ENCODE measurements at places on chromosomes 7 and 10.
A peak's percentile ranks its signal among the peaks of the same experiment; 100 is the strongest.

GRCh38 chr7:55565681-55566080 lies 6.6 kb downstream of the VOPP1 start:
- no peak for DNase-seq

GRCh38 chr7:105896407-105896911 lies 20.1 kb upstream of the ATXN7L1 start:
- DNase-seq, result no peak

- no peak for DNase-seq
Observed at GRCh38 chr7:54581511-54581910, 39.3 kb downstream of the VSTM2A start.

GRCh38 chr7:112347088-112347487 lies 103.2 kb upstream of the IFRD1 start:
- no peak for DNase-seq

GRCh38 chr7:151012911-151013347 lies 11.4 kb downstream of the ATG9B start:
- DNase-seq, result no peak

DNA sequence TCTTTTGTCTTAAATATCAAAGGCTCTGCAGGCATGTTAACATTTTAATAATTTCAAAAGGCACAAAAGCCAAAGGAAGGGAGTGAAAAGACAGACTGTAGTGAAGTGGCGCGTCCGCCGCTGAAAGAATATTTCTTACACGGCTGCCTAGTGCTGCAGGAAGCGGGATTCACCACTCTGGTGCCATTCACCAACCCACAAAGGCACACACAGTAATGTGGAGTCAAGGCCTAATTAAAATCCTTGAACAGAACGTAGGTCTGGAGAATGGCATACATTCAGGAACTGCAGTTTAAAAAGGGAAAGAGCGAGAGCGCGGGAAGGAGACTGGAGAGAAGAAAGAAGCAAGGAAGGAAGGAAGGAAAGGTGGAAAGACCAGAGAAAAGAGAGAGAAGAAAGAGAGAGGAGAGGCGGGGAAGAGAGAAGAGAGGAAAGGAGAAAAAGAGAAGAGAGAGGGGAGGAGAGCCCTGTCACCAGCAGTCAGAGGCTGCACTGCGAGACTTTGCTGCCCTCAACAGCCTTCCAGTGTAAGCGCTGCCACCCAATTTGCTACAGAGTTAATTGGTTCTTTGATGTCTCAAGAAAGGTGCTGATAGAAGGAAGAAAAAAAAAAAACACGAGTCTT lies 554.0 kb downstream of the MDFIC start:
- DNase-seq, result no peak

DNA sequence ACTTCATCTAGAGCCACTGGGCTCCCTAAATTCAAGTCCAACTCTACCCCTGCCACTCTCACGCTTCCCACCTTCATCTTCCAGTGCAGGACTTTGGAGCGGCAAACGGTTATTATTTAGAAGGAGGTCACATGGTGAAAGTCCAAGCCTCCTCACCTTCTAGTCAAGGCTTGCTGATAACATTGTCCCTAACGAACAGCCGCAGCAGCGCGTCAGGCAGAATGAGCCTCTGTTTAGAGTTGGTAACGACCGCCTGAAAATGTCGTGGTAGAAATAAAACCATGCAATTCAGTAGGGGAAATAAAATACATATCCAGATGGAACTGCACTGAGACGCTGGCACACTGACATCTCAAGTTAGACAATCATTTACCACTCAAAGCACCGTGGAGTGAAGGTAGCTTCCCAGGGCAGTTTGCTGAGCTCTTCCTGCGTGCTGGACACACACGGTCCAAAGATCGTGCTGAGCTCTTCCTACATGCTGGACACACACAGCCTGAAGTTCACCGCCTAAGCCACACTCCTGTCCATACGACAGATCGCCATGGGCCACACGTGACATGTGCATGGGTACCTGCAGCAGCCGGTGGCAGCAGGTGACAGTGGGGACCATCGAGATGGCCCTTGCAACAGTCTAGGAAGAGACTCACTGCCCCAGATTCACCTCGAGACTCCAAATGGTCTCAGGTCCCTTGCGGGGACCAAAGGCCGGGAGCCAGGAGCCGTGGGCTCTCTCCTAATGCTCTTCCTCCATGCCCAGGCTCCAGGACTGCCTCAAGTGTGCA lies 323.5 kb downstream of the PTPRN2 start:
- DNase-seq, result no peak

DNA sequence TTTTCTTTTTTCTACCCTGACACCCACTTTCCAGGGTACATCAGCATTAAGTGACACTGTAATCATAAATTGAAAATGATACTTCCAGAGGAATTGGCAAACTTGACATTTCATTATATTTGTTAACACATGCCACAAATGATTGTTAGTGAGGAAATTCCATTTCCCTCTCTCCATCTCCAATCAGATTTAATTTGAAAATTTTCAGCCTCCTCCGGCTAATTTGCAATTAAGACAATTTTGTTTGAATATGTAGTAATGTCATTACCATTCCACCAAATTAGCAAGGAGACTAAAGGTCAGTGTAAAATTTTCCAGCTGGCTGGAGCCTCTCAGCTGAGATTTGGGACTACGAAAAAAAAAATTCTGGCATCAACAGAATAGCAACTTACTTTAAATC lies 242.7 kb downstream of the FOXP2 start:
- no peak for DNase-seq

DNA sequence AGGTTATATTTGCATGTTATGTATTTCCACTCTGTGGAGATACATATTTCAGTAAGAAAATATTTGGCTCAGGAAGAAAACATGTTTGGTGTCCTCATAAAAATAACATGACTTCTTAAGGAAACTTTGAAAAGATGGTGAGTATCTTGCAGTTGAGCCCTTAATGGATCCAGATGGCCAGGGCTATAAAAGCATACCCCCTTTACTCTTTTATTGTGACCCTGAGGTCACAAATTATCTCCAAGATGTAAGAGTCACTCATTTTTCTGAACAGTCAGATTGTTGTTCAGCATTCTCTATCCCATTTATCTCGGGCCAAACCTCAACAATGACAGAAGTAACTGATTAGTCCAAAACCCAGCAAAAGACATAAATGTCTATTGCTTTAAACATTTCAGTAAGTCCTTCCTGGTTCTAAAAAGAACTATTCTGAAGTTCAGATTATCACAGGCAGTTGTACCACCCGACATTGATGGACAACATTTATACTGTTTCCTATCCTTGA lies 539.4 kb downstream of the PARD3 start:
- DNase-seq, result no peak

- DNase-seq, result peak; percentile 55
Observed at GRCh38 chr10:103278862-103279298, 1.9 kb downstream of the INA start.

GRCh38 chr7:41826641-41827040 lies 123.8 kb upstream of the INHBA start:
- no peak for DNase-seq

DNA sequence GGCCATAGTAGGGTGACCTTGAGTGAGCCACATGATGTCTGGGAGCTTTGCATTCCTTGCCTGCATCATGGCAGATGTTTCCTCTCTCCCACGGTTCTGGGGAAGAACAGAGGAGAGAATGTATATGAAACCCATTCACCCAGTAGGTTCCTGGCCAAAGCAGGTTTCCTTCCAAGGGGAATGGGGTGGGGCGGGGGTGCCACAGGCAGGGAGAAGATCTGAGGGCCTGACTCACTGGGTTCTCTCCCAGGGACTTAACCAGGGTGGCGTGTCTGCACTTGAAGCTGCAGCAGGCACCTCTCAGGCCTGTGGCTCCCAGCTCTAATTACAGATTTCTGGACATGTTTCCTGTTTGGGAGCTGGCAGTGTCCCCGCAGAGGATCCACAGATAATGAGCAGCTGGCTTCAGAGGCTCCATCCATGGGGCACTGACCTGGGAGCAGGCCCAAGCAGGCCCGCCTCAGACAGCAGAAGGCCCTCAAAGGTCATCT lies 50.2 kb upstream of the ZMIZ1 start:
- no peak for DNase-seq

DNA sequence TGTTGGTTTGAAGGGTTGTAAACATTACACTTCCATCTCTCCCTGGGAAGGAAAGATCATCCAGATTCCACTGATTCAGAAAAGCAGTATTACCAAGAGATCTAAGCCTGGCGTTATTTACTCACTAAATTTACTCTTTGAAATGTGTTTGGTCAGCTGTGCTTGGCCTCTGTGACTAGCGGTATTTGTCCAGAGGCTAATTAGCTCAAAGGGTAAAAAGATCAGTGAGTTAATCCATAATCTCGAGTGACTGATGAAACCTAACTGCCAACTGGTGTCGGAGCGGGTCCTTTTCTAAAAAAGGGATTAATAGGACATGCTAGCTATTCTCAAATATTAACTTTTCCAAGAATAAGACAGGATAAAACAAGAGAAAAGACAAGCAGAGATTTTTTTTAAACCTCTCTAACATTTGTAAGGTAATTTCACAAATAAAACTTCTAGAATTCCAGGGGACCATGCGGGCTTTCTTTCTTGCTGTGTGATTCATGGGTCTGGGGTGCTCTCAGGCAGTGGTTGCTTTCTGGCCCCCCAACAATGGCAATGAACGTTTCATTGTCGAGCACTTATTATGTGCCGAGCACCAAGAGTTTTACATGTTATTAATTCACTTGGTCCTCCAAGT lies 247.3 kb upstream of the AOAH start:
- DNase-seq, result no peak

DNA sequence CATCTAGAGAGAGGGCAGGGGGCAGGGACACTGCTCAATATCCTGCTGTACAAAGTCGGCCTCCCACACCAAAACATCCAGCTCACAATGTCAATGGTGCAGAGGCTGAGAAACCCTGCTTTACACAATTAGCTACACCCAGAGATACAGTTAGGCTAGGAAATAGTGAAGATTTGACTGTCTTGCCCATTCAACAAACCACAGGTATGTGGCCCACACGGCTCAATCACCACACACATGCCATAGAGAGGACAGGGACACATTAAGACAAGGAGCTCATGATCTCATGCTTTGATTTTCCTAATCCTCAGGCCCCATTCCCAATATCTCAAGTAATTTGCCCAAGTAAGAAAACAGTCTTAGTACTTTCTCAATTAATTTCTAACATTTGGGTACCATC lies 110.4 kb downstream of the OSBPL3 start:
- DNase-seq, result no peak

DNA sequence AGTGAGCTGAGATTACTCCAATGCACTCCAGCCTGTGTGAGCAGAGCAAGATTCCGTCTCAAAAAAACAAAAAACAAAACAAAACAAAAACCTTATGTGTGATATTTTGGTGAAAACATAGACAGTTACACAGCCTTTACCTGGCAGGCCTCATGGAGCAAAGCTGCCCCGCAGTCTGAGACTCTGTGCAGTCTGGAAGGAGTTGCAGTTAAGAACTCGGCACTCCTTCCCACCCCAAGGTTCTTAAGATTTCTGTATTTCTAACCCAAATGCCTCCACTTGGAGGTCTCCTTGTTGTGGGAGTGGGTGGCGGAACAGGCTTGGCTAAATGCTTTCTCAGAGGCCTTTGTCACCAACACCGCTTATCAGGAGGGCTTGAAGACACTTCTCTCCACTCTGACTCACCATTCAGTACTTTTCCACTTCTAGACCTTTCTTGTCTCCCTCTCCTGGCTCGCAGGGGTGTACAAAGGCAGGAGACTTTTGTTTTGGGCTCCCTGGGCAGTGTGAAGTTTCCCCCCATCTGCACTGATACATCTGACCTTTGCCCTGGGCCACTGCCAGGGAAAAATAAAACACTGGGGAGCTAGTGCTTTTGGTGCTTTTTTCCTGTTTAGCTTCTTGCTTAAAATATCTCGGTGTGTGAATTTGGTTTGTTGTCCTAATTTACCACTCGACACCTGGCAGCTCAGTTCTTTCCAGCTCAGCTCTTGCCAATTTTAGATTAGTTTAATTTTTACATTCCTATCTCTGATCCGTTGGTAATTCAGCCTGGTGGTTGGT lies 51.3 kb upstream of the MAGI2 start:
- no peak for DNase-seq

DNA sequence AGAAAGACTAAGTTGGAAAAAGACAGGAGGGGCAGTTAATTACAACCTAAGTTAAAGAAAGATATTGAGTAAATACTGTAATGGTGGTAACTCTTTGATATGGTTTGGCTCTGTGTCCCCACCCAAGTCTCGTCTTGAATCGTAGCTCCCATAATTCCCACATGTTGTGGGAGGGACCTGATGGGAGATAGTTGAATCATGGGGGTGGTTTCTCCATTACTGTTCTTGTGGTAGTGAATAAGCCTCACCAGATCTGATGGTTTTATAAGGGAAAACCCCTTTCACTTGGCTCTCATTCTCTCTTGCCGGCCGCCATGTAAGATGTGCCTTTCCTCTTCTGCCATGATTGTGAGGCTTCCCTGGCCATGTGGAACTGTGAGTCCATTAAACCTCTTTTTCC lies 143.8 kb downstream of the GRK5 start:
- no peak for DNase-seq

DNA sequence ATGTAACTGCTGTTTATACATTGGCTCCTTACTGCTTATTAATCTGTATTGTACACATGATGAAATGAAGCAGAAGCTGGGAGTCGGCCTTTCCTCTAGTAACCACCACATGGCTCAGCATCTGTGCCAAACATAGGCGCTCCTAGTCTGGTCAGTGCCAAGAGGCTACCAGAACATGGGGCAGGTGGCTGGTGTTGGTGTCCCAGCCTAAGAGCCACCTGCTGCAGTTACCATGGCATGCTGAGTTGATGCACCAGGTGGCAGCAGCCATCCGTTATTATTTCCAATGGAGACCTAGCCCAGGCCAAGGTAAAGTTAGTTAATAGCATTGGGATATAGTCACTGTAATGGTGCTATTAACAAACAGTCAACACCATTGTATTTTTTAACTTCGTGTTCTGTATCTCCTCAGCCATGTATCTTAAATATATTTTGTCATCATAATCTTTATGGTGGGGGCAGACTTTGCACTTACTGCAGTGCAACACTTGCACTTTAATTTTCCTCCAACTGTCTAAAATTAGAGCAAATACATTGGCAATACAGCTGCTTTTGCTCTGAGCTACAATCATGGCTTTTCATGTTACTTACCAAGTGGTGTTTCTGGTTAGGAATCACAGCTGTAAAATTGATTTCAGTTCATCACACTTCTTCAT lies 33.1 kb downstream of the HBP1 start:
- DNase-seq, result no peak

DNA sequence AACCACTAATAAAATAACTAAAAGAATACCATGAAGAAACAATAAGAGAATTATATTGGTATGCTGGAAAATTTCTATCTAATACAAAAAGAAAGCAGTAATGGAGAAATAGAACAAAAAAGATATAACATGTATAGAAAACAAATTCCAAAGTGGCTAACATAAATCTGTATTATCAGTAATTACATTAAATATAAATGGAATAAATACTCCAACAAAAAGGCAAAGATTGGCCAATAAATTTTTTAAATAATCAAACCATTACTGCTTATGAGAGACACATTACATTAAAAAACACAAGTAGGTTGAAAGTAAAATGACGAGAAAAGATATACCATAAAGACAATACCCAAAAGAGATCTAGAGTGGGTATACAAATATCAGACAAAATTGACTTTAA lies 90.0 kb downstream of the ARHGAP22 start:
- DNase-seq, result no peak

- no peak for DNase-seq
Observed at GRCh38 chr10:132709471-132709951, 76.4 kb downstream of the NKX6-2 start.

GRCh38 chr7:55028011-55028410 lies 9.2 kb downstream of the EGFR start:
- DNase-seq, result no peak

All from suppressor macrophage treated with lipopolysaccharide for 1 hour (primary cell).